ENCODE measurements at places on chromosomes 12 and 14. TPM values are rescaled to one million over a fixed set of nuclear protein-coding genes. Genes with fewer than 3 reads are reported as not detected.
A peak's percentile ranks its signal among the peaks of the same experiment; 100 is the strongest.

DNA sequence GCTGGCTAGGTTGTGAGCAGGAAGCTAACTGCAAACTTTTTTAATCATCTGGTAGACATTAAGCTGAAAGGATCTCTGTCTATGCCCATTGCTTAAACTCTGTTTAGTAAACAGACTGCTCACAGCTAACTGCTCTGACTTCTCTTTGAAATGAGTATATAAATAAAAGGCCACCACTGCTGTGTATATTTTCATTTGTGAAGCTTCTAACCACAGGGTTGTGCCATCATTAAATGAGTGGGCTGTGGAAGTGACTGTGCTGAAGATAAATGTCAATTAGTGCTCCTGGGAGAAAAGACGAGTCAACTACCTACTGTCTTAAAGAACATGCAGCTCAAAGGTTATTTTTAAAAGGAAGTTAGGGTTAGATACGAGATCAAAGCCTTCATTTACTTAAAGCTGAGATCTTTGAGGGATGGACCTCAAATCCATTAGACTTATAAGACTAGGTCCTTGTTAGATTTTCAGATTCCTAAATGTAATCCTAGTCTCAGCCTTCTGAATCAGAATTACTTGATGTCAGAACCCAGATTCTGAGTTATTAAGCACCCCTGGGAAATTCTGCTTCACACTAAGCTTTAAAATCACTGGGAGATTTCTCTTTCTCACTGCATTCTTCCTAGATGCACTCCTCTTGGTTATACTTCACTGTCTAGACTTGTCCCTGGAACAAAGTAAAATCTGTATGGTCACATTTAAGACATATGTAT, 213.1 kb upstream of the FLRT2 start:
- H3K27ac ChIP-seq, result no peak overlapping the region
- H3K27me3 ChIP-seq, result no peaks in the 10 kb centered on the region
- DNase-seq, result no peak
- H3K4me3 ChIP-seq, result no peak overlapping the region

DNA sequence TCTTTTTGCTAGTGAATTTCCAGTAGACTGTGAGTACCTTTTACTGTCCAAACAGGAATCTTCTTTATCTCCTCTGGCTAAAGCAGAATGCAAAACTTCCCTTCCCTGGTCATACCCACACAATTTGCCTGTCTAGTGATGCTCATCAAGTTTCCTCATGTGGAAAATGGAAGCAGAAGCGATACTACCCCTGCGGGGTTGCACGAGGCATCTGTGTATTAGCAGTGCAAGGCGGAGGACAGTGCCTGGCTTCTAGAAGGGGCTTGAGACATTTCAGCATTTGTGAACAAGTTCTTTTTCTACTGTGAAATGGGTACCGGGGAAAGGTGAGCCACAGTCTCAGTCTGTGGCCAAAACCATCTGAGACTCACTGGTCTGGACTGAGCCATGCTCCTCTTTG, 340.9 kb downstream of the AACS start:
- H3K4me1 ChIP-seq, result no peaks in the 10 kb centered on the region
- DNase-seq, result no peak
- H3K4me3 ChIP-seq, result no peak overlapping the region
- H3K27me3 ChIP-seq, result no peaks in the 10 kb centered on the region
- H3K36me3 ChIP-seq, result no peaks in the 10 kb centered on the region

- no peaks in the 10 kb centered on the region for H3K27me3 ChIP-seq
- no peaks in the 10 kb centered on the region for H3K36me3 ChIP-seq
- DNase-seq, result no peak
- H3K4me1 ChIP-seq, result no peaks in the 10 kb centered on the region
These were observed 35.0 kb downstream of the FLRT2 start for GRCh38 chr14:85564841-85565527.

GRCh38 chr12:29639893-29640495, 142.5 kb upstream of the OVCH1 start:
- no peak for DNase-seq
- no peaks in the 10 kb centered on the region for H3K27me3 ChIP-seq
- no peaks in the 10 kb centered on the region for H3K4me1 ChIP-seq
- no peaks in the 10 kb centered on the region for H3K36me3 ChIP-seq
- H3K4me3 ChIP-seq, result no peak overlapping the region
- no peak overlapping the region for H3K27ac ChIP-seq

DNA sequence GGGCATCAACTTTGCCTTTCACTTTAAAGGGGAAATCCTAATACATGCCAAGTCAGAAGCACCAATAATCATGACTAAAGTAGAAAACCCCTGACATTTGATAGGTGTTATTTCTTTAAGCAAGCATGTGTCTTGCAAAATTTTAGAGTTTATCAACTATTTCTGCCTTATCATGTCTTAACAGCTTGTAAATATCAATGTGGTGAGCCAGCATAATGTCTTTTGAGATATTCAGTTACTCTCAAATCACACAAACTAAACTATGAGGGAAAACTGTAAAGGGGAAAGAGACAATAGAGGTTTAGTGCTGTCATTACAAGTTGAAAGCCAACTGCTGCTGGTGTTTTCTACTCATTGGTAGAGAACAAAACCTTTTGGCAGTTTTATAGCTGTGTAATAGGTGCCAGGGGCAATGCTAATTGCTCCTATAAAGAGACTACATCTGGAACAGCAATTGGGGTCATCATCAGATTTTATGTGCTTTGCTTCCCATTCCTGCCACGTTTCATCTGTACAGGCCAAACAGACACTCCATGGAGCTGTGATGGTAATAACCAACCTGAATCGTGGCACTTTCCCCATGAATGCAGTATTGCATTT, 1027.4 kb downstream of the FSCB start:
- no peaks in the 10 kb centered on the region for H3K27me3 ChIP-seq
- H3K4me3 ChIP-seq, result no peak overlapping the region
- H3K4me1 ChIP-seq, result no peaks in the 10 kb centered on the region
- H3K27ac ChIP-seq, result no peak overlapping the region
- no peak for DNase-seq

The C12orf50 gene
- 0.07 TPM for total RNA-seq

The KIF26A gene
- 7.2 TPM for total RNA-seq

DNA sequence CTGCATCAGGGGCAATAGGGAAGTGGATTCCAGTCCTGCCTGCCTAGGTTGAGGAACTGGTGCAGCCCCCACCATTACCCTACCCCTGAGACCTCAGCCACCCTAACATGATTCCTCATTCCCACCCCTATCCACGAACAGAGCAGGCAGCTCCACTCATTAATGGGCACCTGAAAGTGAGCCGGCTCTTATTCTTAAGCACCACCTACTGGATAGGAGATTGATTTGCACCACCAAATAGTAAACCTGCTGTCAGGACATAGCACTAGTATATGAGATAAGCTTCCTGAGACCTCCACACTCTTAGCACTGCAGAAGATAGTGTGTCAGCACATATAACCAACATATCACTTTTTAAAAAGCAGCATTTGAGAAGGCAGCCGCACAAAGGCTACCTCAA, 573.2 kb downstream of the SOX5 start:
- H3K4me3 ChIP-seq, result no peak overlapping the region
- H3K27me3 ChIP-seq, result no peaks in the 10 kb centered on the region
- H3K27ac ChIP-seq, result no peak overlapping the region
- H3K36me3 ChIP-seq, result no peaks in the 10 kb centered on the region
- no peaks in the 10 kb centered on the region for H3K4me1 ChIP-seq
- DNase-seq, result no peak

DNA sequence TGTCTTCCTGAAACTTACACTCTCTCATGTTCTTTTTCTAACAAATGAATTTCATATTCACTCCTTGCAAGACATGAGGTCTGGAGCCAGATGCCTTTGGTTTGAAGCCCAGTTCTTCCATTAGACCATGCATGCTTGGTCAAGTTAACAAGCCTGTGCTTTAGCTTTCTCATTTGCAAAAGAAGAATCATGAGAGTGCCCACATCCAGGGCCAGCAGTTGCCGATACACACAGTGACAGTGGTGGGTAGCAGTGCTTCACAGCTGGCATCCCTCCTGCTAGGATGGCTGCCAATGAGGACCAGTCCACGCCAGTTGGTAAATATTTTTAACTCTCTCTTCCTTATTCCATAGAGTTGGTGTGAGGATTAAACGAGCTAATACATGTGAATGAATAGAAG, 163.1 kb downstream of the PHLDA1 start:
- H3K36me3 ChIP-seq, result no peaks in the 10 kb centered on the region
- H3K4me1 ChIP-seq, result no peaks in the 10 kb centered on the region
- DNase-seq, result no peak
- H3K27me3 ChIP-seq, result no peaks in the 10 kb centered on the region
- H3K27ac ChIP-seq, result no peak overlapping the region

DNA sequence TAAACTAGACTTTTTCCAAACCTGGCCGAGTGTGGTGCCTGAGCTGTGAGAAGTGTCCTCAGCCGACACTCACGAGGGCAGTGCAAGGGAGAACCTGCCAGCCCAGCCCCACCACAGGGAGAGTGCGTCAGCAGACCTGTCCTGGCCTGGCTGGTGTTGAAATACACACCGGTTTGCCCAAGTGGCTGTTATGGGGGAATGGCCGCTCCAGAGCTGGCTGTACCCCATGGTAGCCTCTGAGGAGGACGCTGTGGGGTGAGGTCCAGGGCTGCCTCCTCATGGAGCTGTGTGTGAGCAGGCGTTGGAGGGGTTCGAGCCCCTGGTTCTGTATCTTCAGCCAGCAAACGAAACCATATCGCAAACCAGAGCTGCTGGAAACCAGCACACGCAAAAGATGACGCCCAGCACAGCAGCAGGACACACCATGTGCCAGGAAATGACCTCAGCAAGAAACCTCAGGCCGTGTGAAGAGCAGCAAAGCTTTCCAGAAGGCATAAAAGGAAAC, 9.4 kb downstream of the ANKRD9 start:
- H3K4me3 ChIP-seq, result no peak overlapping the region
- peak overlapping the region; percentile 78 for H3K27ac ChIP-seq
- no peak for DNase-seq
- H3K4me1 ChIP-seq, result peaks cover 18% of the 10 kb centered on the region
- H3K36me3 ChIP-seq, result peaks cover 26% of the 10 kb centered on the region

The PTCSC3 gene
- not detected for total RNA-seq

GRCh38 chr12:96501133-96501761, 11.9 kb downstream of the CFAP54 start:
- H3K36me3 ChIP-seq, result no peaks in the 10 kb centered on the region
- H3K27me3 ChIP-seq, result no peaks in the 10 kb centered on the region
- no peak overlapping the region for H3K4me3 ChIP-seq
- peaks cover 17% of the 10 kb centered on the region for H3K4me1 ChIP-seq
- DNase-seq, result no peak
- peak overlapping the region; percentile 81 for H3K27ac ChIP-seq

DNA sequence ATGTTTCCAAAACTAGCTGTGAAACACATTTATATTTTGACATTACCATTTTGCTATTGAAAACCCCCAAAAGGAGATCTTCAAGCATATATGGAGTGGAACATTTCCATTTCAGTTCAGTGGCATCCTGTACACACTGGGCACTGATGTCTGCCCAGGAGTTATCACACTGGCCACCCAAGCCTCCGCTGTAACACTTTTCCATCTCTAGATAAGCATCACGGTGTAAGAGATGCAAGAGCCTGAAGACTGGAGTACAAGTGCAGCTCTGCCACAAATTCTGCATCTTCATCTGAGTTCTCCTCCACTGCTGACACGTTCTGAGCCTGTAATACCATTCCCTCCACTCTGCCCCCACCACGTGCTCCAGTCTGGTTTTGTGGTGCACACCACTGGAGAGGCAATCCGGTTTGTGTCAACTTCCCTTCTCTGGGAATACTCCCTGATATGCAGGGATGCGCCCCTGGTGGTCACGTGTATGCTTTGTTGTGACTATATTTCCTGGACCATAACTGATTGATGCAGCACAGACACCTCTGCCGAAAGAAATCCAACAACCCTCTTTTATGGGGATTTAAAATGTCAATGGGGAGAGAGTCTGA, 12.7 kb downstream of the SPTLC2 start:
- peaks cover 54% of the 10 kb centered on the region for H3K4me1 ChIP-seq
- H3K27ac ChIP-seq, result no peak overlapping the region
- H3K4me3 ChIP-seq, result no peak overlapping the region
- no peak for DNase-seq

- no peak overlapping the region for H3K27ac ChIP-seq
- H3K36me3 ChIP-seq, result no peaks in the 10 kb centered on the region
- H3K27me3 ChIP-seq, result no peaks in the 10 kb centered on the region
These were observed 13.5 kb upstream of the GTF2A1 start for GRCh38 chr14:81234278-81234677.

The KRT81 gene
- 0.57 TPM for total RNA-seq

The TMEM106C gene
- total RNA-seq, result 35.6 TPM

- H3K4me1 ChIP-seq, result no peaks in the 10 kb centered on the region
- DNase-seq, result no peak
- H3K36me3 ChIP-seq, result no peaks in the 10 kb centered on the region
- no peaks in the 10 kb centered on the region for H3K27me3 ChIP-seq
- no peak overlapping the region for H3K4me3 ChIP-seq
These were observed 5.9 kb downstream of the CLEC4D start for GRCh38 chr12:8519171-8519570.

DNA sequence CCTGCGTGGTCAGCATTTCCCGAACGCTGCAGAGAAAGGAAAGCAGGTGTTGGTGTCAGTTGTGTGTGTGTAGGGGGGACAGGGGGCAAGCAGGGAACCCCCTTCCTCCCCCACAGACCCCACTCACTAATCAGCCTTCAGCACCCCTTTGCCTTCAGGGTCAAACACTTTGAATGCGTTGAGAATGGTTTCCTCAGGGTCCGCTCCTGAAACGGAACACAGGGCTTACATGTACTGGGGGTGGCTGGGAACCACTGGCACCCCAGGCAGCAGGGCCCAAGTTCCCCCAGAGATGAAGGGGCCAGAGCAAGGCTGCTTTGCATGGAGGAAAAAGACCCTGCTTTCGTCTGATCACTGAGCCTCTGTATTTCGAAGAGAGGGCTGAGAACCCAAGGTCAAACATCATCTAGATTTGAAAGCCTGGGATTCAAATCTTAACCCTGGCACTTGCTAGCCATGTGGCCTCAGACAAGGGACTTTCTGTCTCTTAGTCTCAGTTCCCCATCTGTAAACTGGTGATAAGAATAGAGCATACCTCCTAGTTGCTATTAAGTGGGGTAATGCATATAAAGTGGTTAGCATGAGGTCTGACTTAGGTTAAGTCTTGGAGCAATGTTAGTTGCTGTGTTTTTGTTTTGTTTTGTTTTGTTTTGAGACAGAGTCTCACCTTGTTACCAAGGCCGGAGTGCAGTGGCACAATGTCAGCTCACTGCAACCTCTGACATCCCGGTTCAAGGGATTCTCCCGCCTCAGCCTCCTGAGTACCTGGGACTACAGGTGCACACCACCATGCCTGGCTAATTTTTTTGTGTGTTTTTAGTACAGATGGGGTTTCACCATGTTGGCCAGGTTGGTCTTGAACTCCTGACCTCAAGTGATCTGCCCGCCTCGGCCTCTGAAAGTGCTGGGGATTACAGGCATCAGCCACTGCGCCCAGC, 7.0 kb downstream of the MYL2 start:
- no peaks in the 10 kb centered on the region for H3K27me3 ChIP-seq
- no peak for DNase-seq
- no peaks in the 10 kb centered on the region for H3K4me1 ChIP-seq
- no peak overlapping the region for H3K27ac ChIP-seq

- H3K4me3 ChIP-seq, result no peak overlapping the region
- DNase-seq, result peak; percentile 87
- peak overlapping the region; percentile 70 for H3K27ac ChIP-seq
- no peaks in the 10 kb centered on the region for H3K27me3 ChIP-seq
- no peaks in the 10 kb centered on the region for H3K36me3 ChIP-seq
These were observed 88.5 kb upstream of the NCOR2 start for GRCh38 chr12:124655698-124656516.

The DTX1 gene
- 4.8 TPM for total RNA-seq

- no peak overlapping the region for H3K27ac ChIP-seq
- DNase-seq, result no peak
- H3K4me1 ChIP-seq, result no peaks in the 10 kb centered on the region
- H3K4me3 ChIP-seq, result no peak overlapping the region
- no peaks in the 10 kb centered on the region for H3K36me3 ChIP-seq
These were observed 47.3 kb upstream of the PAWR start for GRCh38 chr12:79737875-79738718.

The PRICKLE1 gene
- total RNA-seq, result 12.9 TPM
